ENCODE measurements at places on chromosomes 7 and 10.

- DNase-seq: no peak
These were observed 59.0 kb downstream of the CSGALNACT2 start for GRCh38 chr10:43196981-43197833.

- DNase-seq: peak; percentile 75
These were observed 87.9 kb downstream of the RNF216 start for GRCh38 chr7:5693529-5693928.

DNA sequence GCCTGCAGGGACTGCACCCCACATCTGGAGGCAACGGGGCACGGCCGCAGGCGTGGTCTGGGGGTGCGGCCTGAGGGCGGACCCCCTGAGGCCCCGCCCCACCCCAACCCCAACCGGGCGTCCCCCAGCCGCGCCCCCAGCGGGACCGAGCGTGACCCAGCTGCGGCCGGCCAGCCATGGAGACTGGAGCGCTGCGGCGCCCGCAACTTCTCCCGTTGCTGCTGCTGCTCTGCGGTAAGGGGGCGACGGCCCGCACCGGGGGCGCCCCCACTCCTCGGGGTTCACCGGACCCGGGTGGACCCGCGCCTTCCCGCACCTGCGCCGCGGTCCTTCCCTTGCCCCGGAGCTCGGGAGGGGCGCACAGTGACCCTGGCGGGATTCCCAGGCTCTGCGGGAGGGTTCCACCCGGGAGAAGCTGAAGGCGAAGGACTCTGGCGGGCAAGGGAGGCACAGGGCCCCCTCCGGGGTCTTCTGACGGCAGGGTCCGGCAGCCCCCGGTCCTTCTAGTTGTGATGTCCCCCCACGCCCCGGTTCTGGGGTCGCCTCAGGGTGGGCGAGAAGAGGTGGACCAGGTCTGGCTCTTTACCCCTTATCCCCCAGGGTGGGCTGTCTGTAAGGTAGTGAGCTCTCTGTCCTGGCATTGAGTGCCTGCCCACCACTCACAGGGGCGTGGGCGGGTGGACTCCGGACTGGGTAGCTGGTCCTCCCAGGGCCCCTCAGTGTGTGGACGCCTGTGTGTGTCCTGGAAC is at the start of gene RAMP3:
RAMP3 (plus strand) TSS at position 139 of the 749 bp plus-strand sequence; CDS start at position 177, 38 bp downstream.
- no peak for DNase-seq

GRCh38 chr10:64617085-64617484 is 1095.9 kb downstream of the REEP3 start:
- no peak for DNase-seq

GRCh38 chr10:131202990-131203389 is 108.5 kb downstream of the TCERG1L start:
- DNase-seq: no peak

DNA sequence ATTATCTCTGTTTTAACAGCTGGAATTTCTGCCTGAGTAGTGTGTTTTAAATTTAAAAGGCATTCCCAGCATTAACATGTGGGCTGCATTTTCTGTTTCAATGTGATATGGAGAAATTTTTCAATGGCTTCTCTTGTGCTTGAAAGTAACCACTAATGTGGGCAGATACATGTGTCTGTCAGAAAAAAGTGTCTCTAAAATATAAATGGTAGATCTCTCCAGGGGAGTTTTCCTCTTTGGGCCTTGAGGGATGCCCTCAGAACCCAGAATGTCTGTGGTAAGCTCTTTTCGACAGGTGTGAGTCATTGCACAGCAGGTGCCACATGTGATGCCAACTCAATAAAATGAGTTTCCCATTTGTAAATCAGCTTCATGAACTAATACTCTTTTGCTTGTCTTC is 221.1 kb downstream of the SEMA3E start:
- no peak for DNase-seq

DNA sequence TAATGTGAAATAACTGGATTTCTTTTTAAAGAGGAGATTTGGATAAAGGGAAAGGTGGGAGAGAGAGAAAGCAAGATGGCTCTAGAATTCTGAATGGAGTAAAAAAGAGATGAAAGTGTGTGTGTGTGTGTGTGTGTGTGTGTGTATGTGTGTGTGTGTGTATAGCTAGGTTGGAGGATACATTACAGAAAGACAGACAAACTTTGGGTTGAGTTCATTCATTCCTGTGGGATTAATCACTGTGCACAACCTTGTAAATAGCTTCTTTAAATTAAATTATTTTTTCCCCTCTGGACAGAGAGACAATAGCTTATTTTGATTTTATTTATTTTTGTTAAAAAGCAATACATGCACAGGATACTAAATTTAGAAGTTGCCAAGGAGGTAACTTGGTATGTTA is 7.5 kb downstream of the ASB4 start:
- peak; percentile 28 for DNase-seq

GRCh38 chr7:19463581-19463980 is 245.3 kb downstream of the POLR1F start:
- DNase-seq: no peak

GRCh38 chr10:52959810-52960209 is 187.2 kb upstream of the MBL2 start:
- DNase-seq: no peak

- DNase-seq: no peak
These were observed 344.2 kb upstream of the MGMT start for GRCh38 chr10:129122846-129123245.

DNA sequence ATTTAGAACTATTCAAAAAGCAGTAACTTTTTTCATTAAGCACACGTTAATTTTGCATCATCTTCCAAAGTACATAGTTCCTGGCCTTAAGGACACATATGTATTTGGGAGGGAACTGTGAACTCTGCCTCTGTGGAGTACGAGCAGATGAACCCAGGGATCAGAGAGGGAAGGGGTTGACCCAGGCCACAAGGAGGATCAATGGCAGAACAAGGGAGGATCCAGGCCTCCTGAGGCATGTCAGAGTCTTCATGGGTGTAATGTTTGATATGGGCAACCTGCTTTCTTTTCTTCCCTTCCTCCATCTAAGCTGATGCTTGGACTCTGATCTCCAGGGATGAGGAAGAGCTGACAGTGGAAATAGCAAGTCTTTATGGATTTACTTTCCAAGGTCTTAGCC is 164.0 kb downstream of the SH2D4B start:
- no peak for DNase-seq

DNA sequence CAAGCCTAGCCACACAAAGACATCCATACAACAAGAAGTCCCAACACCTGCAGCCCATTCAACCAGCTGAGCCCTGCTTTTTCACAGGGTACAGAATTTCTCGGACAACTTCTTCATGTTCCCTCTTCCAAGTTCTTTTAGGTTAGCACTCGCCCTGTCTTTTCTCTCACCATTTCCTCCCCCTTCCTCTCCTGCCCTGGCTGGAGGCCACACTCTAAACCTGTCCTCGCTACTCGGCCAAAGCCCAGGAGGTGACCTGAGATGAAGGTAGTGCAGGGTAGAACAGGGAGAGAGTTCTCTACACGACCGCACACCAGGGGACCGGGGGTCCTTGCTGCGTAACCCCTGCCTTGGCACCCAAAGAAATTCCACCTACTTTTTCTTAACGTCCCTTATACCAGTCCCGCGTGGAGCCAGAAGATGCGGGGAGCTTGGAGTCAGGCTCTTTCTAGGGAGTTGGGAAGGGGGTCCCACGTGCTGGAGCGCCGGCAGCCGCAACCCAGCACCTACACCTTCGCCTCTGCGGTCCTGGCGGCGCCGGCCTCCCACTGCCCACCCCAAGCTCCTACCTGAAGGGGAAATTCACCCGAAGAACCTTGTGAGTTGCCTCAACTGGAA is 16.0 kb upstream of the DLX6 start:
- no peak for DNase-seq

- no peak for DNase-seq
These were observed 286.4 kb downstream of the ARHGAP12 start for GRCh38 chr10:31642281-31642680.

- no peak for DNase-seq
These were observed 186.2 kb downstream of the MACC1 start for GRCh38 chr7:20030915-20031362.

GRCh38 chr7:43569424-43569823 is 13.5 kb upstream of the STK17A start:
- no peak for DNase-seq

- DNase-seq: no peak
These were observed 113.5 kb downstream of the HTR5A start for GRCh38 chr7:155183655-155184054.

- DNase-seq: peak; percentile 73
These were observed 74.6 kb downstream of the PAXIP1 start for GRCh38 chr7:154928136-154929005.

DNA sequence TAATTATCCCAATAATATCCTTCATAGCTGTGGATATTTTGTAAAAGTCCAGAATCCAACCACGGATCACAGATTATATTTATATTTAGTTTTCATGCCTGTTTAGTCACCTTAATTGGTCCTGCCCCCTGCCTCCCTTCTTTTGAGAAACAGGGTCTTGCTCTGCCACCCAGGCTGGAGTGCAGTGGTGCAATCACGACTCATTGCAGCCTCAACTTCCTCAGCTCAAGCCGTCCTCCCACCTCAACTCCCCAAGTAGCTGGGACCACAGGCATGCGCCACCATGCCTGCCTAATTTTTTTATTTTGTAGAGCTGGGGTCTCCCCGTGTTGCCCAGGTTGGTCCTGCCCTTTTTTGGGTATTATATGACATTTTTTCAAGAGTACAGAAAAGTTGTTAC is 129.4 kb downstream of the KAT6B start:
- DNase-seq: no peak

DNA sequence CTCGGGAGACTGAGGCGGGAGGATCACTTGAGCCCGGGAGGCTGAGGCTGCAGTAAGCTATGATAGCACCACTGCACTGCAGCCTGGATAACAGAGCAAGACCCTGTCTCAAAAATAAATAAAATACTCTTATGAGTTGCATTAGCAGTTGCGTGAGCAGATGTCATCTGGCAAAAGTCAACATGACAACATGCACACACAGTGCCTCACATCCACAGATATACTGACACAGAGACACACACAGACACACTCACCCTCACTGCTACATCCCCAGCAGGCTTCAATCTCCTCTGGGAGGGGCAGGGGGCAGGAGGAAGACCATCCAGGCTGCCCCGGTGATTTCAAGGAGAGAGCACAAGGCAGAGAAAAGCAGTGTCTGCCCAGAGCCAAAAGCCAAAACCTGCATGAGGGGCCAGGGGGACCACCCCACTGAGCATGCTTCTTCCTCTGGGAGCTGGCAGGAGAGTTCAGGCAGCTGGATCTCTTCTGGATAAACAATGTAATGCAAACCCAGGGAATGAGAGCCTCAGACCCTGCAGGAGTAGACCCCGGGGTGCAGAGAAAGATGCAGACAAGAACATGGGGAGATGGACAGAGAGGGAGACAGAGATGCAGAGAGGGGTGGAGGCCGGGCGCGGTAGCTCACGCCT is 9.6 kb upstream of the ELN start:
- DNase-seq: no peak

DNA sequence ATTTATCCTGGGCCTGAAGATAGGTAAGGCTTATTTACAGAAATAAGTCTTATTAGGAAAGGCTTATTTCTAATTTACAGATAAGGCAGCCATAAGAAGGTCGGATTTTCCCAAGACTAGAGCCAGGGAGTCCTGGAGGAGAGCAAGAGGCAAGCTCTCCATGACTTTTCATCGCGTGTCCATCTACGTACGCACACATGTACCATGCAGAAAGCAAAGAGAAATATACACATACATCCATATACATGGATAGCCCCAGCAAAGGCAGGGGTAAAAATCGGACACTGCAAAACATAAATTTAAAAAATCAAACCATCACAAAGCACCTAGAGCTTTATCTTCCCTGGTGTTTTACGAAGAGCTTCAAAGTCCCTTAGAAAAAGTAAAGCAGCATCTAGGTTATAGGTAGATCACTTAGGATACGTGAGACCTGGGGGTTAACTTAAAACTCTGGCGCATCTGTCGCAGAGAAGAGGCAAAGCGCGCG is 25.8 kb upstream of the ZRANB1 start:
- DNase-seq: no peak

DNA sequence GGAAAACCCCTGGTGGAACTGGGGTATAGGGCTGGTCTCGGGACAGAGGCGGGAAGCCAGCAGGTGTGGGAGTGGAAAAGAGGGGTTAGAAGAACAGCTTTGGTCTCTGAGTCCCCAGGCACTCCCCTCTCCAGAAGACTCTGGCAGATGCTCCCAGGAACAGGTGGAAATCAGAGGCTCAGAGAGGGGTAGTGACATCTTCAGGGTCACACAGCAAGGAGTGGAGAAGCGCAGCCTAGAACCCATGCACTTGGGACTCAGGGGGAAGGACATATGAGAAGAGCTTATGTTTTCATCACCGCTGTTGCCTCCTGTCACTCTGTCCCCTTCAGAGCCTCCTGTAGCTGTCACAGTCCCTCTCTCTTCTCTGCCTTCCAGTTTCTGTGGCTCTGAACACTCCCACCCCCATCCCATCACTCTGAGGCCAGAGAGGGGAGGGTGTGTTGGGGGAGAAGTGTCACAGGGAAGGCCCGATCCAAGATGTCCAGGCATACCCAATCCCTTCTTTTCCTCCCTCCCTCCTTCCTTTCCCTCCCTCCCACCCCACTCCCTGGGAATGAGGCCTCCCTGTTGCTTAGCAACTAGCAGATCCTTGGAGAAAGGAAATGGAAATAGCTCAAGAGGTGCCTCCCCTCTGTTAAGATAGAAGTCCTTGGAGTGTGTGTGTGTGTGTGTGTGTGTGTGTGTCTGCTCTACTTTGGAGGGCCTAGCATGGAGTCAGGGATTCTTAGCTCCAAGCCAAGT is 32.0 kb downstream of the SRRM3 start:
- no peak for DNase-seq

- no peak for DNase-seq
These were observed 109.6 kb upstream of the IMMP2L start for GRCh38 chr7:111671927-111672326.

DNA sequence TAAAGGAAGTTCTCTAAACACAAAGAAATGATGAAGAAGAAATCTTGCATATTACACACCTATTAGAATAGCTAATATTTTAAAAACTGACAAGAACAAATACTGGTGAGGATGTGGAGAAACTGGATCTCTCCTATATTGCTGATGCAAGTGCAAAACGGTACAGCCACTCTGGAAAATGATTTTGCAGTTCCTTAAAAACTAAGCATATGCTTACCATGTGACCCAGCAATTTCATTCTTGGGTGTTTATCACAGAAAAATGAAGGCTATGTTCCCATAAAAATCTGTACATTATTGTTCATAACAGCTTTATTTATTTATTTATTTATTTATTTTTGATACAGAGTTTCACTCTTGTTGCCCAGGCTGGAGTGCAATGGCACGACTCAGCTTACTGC is 14.9 kb upstream of the PLEKHA1 start:
- no peak for DNase-seq

Measured in AG04449 (cell line).